KG1 (cell line): ENCODE measurements at places on chromosomes 2 and 18.

- DNase-seq = no peak
Observed at GRCh38 chr18:69002233-69002632, 204.4 kb downstream of the CCDC102B start.

GRCh38 chr2:55175254-55176093 lies 56.6 kb downstream of the CLHC1 start:
- no peak for DNase-seq

GRCh38 chr2:36507408-36507812 lies 90.6 kb downstream of the FEZ2 start:
- DNase-seq = no peak

DNA sequence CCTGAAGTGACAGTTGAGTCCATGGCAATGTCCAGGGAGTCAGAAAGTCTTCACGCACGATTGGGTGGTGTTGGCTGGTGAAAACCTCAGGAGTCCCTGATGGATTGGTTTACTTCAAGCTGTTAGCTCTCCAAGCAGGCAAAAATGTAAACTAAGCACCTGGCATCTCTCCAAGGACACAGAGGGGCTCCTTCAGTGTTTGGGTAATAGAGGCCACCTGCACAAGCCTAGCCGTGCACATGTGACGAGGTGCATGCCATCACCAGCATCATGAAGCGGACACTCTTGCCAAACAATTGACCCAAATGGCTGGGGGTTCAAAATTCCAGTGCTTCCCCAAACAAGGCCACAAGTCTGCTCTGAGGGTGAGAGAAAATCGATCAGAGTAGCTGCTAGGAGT lies 104.7 kb upstream of the CD302 start:
- no peak for DNase-seq

DNA sequence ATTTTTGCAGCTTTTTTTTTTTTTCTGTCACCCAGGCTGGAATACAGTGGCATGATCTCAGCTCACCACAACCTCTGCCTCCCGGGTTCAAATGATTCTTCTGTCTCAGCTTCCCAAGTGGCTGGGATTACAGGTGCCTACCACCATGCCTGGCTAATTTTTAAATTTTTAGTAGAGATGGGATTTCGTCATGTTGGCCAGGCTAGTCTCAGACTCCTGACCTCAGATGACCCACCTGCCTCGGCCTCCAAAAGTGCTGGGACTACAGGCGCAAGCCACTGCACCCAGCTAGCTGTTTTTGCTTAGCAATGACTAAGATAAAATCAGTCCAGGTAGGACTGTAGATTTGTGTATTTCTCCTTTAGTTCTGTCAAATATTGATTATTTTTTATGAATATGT lies 403.7 kb downstream of the PID1 start:
- DNase-seq = no peak

GRCh38 chr2:98908931-98909316 lies 27.1 kb downstream of the CRACDL start:
- no peak for DNase-seq

DNA sequence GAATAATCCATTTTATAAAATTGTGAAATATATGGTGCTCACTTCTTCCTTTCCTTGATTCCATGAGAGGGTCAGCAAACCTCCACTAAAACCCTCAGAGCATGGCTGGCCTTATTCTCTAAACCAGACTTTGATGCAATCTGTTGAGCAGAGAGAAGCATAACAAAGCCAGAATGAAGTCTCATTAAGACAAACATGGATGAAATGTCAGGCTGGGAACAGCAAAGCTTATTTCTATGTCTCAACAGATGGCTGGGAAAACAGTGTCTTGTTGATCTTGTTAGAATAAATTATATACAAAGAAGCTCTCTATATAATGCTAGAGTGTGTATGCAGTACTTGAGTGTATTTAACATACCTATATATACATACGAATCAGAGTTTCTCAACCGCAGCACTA lies 227.1 kb upstream of the LYPD1 start:
- no peak for DNase-seq

- no peak for DNase-seq
Observed at GRCh38 chr18:78072375-78072774, 822.7 kb downstream of the GALR1 start.

- no peak for DNase-seq
Observed at GRCh38 chr2:229713371-229714079, 830 bp downstream of the DNER start.

GRCh38 chr2:191234376-191234775 lies 10.8 kb upstream of the MYO1B start:
- DNase-seq = no peak

DNA sequence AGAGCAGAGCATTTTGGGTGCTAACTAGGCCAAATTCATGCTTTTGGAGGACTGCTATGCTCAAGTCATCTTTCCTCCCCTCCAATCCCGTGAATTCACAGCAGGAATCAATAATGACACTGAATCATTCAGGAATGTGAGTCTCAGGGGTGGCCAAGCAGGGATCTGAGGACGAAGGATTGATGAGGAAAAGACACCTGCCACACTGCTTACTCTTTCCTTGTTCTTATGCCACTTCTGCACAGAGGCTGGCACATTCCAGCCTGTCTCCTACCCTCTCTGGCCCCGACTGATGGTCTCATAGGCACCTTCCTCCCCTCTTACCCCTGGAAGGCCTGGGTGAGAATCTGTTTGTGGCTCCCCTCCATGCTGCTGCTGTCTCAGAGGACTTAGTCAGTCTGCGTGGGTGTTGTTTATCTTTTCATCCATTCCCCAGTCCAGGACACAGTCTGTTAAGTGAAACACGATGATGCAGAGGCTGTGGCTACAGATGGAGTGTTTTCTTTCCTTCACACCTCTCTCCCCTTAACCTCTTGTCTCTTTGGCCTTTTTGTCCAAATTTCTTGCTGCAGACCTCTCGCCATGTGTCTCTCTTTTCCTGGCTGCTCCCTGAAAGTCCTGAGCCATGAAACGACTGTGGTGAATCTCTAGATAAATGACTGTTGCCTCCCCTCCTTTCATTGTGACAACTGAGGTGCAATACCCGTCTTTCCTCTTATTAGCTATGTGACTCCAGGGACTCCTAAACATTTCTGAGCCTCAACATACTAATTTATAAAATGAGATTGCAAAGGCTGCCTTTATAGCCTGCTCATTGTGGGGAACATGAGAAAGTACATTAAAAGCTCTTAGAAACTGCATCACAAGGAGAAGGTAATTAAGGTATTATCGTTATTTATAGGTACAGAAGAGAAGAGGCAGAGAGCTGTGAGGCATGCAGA lies 86.9 kb downstream of the RDH14 start:
- DNase-seq = no peak

- no peak for DNase-seq
Observed at GRCh38 chr18:47582093-47582492, 330.6 kb upstream of the SKOR2 start.

GRCh38 chr2:121044412-121044811 lies 240.6 kb downstream of the TFCP2L1 start:
- no peak for DNase-seq

DNA sequence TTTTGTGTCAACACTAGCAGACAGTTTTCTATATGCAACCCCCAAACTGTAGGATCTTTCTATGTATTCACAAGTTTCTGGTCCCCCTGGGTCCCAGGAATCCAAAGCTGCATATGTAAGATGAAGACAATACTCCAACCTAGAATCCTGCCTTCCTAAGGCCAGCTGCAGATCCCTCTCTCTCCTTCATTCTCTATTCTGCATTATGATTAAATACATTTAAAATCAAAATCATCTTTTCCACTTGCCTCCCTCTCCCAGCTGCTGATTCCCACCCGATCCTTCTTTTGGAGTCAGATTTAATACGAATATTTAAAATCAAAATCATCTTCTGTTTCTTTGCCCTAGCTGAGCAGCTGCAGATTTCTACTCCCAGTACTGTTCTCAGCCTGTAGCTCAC lies 783.0 kb upstream of the ZEB2 start:
- DNase-seq = no peak

DNA sequence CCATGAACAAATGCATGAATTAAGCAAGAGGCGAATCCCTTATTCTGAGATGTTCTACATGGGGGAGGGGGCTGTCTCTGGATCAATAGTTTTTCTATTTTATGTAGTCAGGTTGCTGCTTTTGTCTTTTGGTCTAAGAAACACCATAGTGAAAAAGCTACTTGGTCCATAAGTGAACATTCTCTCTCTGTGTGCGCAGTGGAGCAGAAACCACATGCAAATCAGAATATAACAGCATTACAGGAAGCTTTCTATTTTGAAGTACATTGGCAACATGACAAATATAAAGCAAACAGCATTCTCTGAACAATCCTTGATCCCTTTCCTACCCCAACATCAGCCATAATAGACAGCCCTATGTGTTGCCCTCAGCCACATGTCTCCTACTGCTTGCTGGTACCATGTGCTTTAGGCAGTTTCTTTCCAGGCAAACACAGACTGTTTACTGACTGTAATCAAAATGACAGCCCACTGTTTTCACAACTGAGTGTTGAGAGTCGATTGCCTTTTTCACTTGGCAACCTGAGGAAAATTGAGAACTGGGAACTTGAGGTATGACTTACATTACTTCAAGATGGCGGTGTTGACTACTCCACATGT lies 10.6 kb downstream of the SCN3A start:
- DNase-seq = no peak

- DNase-seq = no peak
Observed at GRCh38 chr2:85185431-85185940, 52.3 kb downstream of the TCF7L1 start.

DNA sequence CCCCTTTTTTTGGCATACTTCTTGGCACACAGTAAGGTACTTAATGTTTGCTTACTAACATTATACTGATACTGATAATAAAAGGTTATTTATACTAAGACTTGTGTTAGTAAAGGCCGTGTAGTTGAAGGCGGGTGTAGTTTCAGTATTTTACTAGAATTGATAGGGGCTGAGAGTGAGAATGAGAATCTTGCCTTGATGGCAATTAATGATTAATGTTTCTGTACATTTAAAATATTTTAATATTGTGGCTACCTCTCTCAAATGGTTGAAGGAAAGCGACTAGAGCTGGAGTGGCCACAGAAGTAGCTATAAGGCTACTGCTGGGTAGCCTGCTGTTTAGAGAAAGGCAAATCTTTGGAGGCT lies 29.3 kb downstream of the PELI1 start:
- DNase-seq = no peak
